ENCODE measurements at places on chromosomes 16 and 17. TPM values are rescaled to one million over a fixed set of nuclear protein-coding genes. Genes with fewer than 3 reads are reported as not detected.
A peak's percentile ranks its signal among the peaks of the same experiment; 100 is the strongest.

DNA sequence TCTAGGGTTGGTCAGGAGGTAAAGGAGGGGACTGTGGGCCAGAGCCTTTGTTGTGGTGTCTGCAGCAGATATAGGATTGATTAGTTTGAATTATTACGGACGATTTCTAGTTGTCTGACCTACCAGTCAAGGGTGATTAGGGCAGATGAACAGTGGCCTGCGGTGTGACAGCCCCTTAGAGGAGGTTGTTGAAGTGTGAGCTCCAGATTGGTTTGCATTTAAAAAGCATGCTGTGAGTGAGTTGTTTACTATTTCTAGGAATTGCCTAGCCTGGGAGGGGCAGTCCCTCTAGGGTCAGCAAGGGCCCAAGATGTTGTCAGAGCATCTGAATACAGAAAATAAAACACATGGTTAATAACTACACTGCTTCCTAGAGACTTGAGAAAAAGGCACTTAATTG, 108.8 kb downstream of the ARHGAP44 start:
- no peaks in the 10 kb centered on the region for H3K27me3 ChIP-seq
- DNase-seq = peak; percentile 18
- H3K27ac ChIP-seq = no peak overlapping the region
- H3K36me3 ChIP-seq = no peaks in the 10 kb centered on the region
- no peak overlapping the region for H3K4me3 ChIP-seq

- no peaks in the 10 kb centered on the region for H3K27me3 ChIP-seq
- 0 out of 2 replicates have a peak overlapping the region, but pooled peaks have one; percentile 19 for H3K27ac ChIP-seq
- peaks cover 60% of the 10 kb centered on the region for H3K4me1 ChIP-seq
- DNase-seq = peak; percentile 71
- H3K4me3 ChIP-seq = no peak overlapping the region
Observed at GRCh38 chr16:85566561-85567100, 46.5 kb upstream of the GSE1 start.

DNA sequence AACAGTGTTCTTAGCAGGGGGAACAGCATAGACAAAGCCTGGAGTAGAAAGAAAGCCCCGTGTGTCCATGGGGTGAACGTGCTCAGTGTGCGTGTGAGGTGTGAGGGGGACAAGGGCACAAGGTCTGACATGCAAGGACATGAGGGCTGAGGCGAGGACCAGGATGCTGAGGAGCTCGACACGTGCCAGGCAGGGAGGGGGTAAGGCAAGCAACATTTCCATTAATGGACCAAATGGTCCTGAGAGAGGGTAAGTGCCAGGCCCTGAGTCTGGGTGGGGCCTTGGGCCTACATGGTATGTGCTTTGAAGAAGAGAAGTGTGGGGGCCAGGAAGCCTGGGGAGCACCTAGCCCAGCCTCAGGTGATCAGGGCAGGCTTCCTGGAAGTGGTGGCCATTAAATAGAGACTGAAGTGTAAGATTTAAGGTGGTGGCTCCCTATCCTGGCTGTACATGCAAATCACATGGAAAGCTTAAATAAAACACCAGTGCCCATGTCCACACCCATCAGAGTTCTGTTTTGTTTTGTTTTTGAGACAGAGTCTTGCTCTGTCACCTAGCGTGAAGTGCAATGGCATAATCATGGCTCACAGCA, 29.3 kb downstream of the ADCY7 start:
- H3K27ac ChIP-seq = no peak overlapping the region
- H3K27me3 ChIP-seq = no peaks in the 10 kb centered on the region
- no peak for DNase-seq
- no peaks in the 10 kb centered on the region for H3K4me1 ChIP-seq

DNA sequence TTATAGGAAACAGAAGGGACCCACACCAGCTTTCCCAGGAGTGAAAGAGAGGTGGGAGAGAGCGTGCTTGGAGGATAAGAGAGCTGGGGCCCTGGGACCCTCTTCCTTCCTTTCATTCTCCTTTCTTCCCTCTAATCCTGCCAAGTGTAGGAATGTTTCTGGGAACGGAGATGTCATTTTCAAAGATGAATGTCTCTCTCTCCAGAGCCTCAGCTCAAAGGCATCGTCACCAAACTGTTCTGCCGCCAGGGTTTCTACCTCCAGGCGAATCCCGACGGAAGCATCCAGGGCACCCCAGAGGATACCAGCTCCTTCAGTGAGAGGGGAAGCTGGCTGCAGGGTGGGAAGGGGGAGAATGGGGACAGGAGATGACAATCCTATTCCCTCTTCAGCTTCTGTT, 2.0 kb downstream of the FGF11 start:
- H3K27ac ChIP-seq = peak overlapping the region; percentile 65
- peak overlapping the region; percentile 98 for H3K4me3 ChIP-seq
- DNase-seq = peak; percentile 44
- H3K4me1 ChIP-seq = peaks cover 37% of the 10 kb centered on the region
- H3K36me3 ChIP-seq = no peaks in the 10 kb centered on the region
- H3K27me3 ChIP-seq = peaks cover 48% of the 10 kb centered on the region

DNA sequence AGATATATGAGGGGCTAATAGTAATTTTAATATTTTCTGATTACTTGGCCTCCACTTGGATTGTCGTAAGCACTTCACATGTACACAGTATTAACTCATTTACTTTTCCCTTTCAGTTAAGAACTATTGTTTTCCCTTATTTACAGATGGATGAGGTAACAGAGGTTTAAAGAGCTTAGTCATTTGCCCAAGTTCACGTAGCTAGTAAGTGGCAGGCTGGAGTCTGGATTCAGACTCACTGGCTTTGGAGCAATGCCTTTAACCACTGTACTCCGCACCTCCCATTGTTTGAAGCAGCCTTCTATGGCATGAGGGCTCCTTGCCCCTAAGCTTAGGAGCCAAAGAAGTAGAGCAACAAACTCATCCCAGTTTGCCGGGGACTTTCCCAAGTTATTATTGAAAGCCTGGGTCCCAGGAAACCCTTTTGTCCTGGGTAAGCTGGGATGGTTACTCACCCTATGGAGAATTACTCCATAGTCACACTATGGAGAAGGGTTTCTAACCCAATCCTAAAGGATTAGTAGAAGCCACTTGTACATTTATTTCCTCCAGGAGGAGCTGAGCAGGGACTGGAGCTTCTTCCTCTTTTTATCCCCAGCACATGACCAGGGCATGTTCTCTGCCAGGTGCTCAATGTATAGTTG, 12.3 kb downstream of the FOXL1 start:
- H3K4me1 ChIP-seq = no peaks in the 10 kb centered on the region
- no peak overlapping the region for H3K27ac ChIP-seq
- H3K27me3 ChIP-seq = no peaks in the 10 kb centered on the region
- H3K4me3 ChIP-seq = no peak overlapping the region
- DNase-seq = no peak

TBC1D3B gene
- total RNA-seq = 0.54 TPM

LGALS9B gene
- total RNA-seq = not detected

PYY gene
- 0.56 TPM for total RNA-seq

ABCA8 gene
- not detected for total RNA-seq

ODAD4 gene
- 1.8 TPM for total RNA-seq
